H9 (cell line): ENCODE measurements at places on chromosomes 3 and 15. TPM values are rescaled to one million over a fixed set of nuclear protein-coding genes. Genes with fewer than 3 reads are reported as not detected.

Gene LRRN1
- total RNA-seq = 269 and 271 TPM in 2 replicates

Gene ETV5
- 7.7 and 8.0 TPM in 2 replicates for total RNA-seq

GRCh38 chr3:66991459-66991858 is 6.6 kb upstream of the KBTBD8 start:
- no peak for DNase-seq

Gene GYG1
- total RNA-seq = 31.5 and 32.0 TPM in 2 replicates

Gene CLDN18
- not detected in 2 replicates for total RNA-seq

GRCh38 chr15:68022061-68022460 is 32.1 kb upstream of the PIAS1 start:
- DNase-seq = no peak

DNA sequence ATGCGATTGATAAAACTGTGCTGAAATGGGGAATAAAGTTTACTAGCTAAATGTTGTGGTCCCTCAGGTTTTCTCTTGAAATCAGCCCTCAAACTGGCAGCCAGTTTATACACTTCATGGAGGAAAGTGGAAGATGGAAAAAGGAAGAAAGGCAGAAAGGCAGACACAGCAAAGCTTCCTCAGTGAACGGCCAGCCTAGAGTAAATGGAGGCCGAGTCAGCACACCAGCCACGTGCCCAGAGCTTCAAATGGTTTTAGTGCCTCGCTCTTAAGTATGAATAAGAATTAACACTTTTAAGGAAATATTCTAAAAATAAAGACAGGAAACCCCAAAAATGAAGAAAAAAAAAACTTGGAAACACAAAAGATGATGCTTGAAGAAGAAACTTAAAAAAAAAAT is 48.3 kb downstream of the GNB4 start:
- no peak for DNase-seq

Gene RFTN1
- 2.2 and 2.5 TPM in 2 replicates for total RNA-seq

DNA sequence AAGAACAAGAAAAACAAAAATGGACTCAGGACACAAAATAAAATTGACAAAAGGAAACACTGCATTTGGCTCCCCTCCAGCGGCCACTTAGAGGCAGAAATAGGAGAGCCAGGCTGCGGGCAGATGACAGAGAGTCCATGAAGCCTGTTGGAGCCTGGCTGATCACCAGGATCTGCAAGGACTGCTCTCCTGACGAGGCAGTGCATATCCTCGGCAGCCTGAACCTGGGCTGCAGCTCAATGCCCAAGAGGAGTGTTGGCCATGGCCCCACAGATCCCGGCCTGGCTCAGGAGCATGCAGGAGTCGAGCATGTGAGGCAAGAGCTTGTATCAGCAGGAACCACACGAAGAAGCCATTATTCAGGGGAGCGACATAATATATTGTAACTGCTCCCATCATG is 199.8 kb downstream of the STT3B start:
- no peak for DNase-seq

DNA sequence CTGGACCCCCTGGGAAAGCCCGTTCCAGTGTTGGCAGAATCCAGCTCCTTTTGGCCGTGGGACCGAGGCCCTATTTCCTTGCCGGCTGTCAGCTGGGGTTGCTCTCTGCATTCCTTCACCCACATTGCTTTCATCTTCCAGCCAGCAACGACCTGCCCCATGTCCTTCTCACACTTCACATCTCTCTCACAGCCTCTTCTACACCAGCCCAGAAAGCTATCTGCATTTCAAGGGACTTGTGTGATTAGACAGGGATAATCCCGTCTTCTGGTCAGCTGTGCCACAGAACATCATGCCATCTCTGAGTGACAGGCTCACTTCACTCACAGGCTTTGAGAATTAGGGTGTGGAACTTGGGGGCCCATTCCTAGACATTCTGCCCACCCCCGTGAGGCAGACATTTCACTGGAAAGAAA is 16.4 kb downstream of the EFCC1 start:
- no peak for DNase-seq

Gene STAC
- 2.9 and 3.0 TPM in 2 replicates for total RNA-seq

Gene PLSCR2
- not detected in 2 replicates for total RNA-seq

DNA sequence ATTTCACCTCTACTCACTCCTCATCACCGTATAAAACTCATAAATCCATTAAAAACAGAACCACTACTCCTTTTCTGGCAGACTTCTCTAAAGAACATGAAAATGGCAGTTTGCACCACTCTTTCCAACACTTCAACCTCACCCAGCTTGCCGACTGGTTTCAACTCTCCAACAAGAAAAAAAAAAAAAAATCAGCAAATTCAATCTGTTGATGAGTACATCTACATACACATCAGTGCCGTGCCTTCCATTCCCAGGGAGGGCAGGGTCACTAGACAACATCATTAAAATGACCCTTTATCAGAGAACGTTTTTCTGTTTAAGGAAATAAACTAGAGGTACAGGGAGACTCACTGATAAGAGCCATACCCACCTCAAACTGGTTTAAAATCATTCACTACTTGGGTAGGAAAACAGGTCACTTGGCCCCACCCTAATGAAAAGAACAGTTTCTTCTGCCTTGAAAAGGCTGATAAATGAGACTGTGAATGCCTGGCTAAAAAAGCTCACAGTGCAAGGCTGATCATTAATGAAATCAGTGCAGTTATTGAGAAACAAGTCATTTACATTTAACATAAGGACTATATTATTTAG is 6.0 kb downstream of the ANXA2 start:
- DNase-seq = no peak

GRCh38 chr3:138082992-138083386 is 32.4 kb downstream of the DZIP1L start:
- DNase-seq = no peak

Gene PIF1
- total RNA-seq = 64.0 and 74.4 TPM in 2 replicates

DNA sequence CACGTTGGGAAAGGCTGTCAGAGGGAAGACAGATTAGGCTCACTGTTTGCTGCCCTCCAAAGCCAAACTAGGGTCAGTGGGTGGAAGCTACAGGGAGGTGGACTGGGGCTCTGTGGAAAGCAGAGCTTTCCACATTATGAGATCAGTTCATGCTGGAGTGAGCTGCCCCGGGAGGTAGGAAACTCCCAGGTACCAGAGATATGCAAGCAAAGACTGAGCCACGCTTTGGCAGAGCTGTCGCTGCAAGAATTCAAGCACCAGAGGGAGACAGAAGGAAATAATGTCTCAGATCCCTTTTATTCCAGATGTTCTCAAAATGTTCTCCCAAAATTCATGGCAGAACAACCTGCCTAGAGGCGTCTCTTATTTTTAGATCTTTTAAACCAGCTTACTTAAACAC is 286.6 kb downstream of the WDR72 start:
- no peak for DNase-seq

- no peak for DNase-seq
These were observed 124.0 kb upstream of the STT3B start for GRCh38 chr3:31408720-31409119.

DNA sequence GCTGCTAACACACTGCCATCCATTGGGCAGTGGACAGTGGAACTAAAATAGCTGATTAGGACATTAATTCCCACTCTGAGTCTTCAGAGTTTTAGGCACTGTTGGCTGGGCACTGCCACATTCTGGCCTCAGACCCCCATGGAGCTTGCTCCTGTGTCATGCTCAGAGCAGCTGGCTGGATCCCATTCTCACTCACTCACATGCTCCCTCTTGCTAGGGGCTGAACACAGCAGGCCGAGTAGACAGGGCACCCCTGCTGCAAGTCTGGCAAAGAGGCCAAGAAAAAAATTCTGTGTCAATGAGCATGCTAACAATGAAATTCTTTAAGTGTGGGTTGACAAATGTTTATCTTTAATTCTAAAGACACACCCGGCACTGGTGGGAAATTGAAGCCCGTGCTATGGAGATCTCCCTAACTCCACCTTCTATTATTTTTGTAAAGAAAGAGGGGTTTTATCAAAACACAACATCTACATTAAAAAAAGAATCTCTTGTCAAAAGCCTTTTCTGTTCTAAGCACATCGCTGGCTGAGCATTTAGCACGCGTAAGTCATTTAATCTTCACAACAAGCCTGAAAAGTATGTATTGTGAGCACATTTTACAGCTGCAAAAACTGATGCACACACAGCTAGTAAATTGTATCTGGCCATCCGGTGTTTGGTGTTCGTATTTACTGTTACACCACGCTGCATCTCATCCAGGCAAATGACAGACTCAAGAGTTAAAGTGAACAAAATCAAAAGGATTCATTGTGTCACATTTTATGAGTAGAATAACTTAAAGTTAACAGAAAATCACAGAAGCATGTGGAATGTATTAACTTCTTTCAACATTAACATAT is 362.1 kb downstream of the PLOD2 start:
- peak; percentile 42 for DNase-seq

Gene AMT
- 38.8 and 41.2 TPM in 2 replicates for total RNA-seq

DNA sequence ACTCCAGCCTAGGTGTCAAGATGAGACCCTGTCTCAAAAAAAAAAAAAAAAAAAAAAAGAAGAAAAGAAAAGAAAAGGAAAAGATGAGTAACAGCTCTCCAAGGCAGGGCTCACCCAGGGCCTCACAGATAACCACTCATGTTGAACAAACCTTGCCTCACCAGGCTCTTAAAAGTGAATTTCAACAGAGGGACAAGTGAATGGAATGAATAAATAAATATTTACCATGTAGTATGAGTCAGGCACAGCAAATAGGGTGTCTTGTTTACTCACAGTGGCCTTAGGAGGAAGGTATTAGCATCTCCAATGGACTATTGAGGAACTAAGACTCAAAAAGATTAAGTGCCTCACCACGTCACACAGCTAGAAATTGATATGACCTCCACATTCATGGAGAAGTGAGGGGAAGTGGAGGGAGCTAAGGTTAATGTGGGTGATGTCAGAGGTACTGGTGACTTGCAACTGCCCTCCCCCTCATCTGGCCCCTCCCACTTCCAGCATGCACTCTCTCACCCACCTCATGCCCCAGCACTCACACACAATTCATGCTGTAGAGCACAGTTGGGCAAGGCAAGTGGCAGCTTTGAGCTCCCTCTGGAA is 255.5 kb downstream of the UACA start:
- DNase-seq = no peak

GRCh38 chr3:122389892-122390291 is 5.9 kb downstream of the FAM162A start:
- no peak for DNase-seq

Gene ITIH1
- not detected in 2 replicates for total RNA-seq

Gene VGLL3
- 19.5 and 19.7 TPM in 2 replicates for total RNA-seq

- no peak for DNase-seq
These were observed 245.4 kb downstream of the ULK4 start for GRCh38 chr3:41716471-41716870.
